ENCODE measurements at places on chromosomes 16 and 17.

DNA sequence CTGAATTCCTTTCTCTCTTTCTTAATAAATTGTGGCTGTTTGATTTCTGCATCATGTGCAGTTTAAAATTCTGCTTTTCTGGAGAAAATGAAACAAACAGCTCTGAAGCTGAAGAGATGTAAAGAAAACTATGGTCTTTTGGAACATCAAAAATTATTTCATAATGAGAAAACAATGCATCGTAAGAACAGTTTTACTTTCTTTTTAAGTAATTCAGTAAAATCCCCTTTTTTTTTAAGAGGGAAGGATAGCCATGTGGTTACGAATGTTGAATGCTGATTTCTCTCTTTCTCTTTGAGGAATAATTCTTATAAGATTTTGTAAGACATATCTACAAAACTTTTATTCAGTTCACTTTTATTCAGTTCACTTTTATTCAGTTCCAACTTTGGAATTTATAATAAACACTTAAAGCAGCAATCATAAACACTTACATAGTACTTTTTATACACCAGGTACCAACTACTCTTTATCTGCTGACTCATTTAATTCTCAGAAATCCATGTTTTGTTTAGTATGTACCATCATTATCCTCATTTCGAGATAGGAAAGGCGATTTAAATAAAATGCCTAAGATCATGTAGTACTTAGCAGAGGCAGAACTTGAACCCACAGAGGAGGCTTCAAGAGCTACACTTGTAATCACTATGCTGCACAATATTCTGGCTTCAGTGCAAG is 26.6 kb downstream of the CNTNAP4 start:
- no peak for DNase-seq

- no peak for DNase-seq
Measured at GRCh38 chr16:10922328-10923145, 19.7 kb downstream of the DEXI start.

DNA sequence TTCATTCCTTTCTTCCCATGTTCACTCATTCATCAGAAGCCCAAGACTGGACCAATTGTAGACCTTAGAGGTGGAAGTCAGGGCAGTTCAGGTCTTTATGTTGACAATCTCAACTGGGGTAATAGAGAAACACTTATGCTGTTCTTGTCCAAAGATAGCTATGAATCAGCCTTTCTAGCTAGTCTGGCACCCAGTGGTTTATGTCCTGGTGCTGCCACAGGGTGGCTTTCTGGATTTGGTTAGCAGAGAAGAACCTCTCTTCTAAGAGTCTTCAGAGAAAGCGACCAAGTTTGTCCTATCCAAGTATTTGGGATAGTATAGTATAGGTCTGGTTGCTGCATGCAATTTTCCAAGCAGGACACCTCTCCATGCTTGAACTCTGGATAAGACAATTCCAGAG is 83.3 kb downstream of the NOG start:
- no peak for DNase-seq

DNA sequence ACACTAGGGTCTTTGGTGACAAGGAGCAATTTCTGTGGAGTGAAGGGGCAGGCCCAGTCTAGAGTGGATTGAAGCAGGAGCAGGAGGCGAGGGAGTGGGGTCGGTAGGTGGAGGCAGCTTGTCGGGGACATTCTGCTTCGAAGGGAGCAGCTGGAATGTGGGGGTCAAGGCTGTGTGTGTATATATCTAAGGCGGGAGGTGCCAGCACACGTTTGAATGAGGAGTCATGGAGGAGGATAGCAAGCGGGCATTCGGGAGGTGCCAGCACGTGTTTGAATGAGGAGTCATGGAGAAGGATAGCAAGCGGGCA is 17.7 kb downstream of the NT5M start:
- no peak for DNase-seq

GRCh38 chr17:42386777-42387657 is 1.2 kb downstream of the STAT3 start:
- DNase-seq: peak; percentile 62

GRCh38 chr16:24688359-24688758 is 41.1 kb upstream of the TNRC6A start:
- no peak for DNase-seq

DNA sequence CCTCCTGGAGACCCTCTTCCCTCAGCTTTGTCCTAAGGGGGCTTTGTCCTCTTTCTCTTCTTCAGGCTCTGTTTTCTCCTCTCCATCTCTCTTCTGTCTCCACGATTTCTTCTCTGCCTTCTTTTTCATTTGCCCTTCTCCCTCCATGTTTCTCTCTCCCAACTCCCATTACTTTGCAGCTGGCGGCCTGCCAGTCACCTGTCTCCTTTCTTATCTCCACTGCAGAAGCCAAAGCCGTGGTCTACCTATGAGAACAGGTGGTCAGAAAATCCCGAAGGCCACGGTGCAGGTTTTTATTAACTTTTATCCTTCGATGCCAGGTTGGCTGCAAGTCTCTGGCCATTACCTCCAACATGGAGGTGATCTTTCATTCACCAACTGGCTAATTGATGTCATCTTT is 45.1 kb downstream of the FZD2 start:
- no peak for DNase-seq
